ENCODE measurements at places on chromosomes 11 and 22. TPM values are rescaled to one million over a fixed set of nuclear protein-coding genes. Genes with fewer than 3 reads are reported as not detected.
A peak's percentile ranks its signal among the peaks of the same experiment; 100 is the strongest.

DNA sequence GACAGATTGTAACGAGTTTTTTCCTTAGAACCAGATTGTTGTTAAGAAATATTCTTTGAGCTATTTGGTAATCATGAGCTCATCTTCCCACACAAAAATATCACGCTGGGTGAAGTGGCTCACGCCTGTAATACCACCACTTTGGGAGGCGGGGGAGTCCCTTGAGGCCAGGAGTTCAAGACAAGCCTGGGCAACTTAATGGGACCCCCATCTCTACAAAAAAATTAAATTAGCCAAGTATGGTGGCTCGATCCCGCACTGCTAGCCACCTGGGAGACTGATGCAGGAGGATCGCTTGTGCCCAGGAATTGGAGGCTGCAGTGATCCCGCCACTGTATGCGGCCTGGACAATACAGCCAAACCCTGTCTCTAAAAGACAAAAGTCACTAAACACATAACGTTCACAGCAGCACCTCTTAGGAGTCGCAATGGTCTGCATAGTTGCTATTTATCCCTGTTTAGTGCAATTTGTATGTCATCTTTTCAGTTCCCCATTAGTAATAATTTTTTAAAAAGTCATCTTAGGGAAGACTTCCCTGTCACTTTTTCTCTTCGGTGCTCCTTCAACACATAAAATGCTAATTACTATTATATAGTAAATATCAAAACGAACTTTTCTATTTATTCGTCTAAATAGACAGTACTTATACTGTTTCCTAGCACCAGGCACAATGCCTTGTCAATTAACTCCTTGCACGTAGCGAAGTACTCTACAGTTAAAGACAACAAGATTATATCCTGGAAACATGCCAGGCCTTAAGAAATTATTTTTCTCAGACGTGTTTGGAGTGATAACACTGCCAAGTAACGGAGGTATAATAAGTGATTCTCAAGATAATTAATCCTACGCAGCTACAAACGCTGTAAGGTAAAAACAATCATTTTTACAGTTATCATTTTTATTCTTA, 1.1 kb downstream of the ST13 start:
- no peaks in the 10 kb centered on the region for H3K27me3 ChIP-seq
- peak; percentile 5 for DNase-seq
- peaks cover 40% of the 10 kb centered on the region for H3K4me1 ChIP-seq
- H3K27ac ChIP-seq = peak overlapping the region; percentile 100
- peak overlapping the region; percentile 97 for H3K4me3 ChIP-seq
- H3K36me3 ChIP-seq = no peaks in the 10 kb centered on the region

The VPREB1 gene
- total RNA-seq = not detected

GRCh38 chr22:42717197-42717928, 3.3 kb downstream of the A4GALT start:
- H3K36me3 ChIP-seq = no peaks in the 10 kb centered on the region
- no peak overlapping the region for H3K4me3 ChIP-seq
- H3K27ac ChIP-seq = no peak overlapping the region

DNA sequence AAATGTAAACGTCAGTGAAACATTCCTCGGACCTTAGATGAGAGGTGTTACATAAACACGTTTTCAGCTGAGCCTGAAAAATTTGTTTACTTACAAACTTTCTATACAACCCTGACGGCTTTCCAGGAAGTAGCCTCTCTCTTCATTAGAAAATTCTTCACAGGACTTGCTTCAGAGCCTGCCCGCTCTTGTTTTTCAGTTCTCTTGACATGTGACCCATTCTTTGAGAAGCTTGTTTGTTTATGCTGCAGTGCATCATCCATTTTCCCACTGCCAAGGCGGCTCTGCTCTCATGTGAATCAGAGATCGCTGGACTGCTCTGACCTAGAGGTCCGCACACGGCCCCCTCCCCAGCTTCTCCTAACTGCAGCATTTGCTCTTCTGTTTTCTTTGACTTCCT, 47.9 kb upstream of the ARHGAP42 start:
- H3K27ac ChIP-seq = peak overlapping the region; percentile 55
- DNase-seq = peak; percentile 52
- no peaks in the 10 kb centered on the region for H3K36me3 ChIP-seq

The MRGPRX4 gene
- total RNA-seq = not detected

DNA sequence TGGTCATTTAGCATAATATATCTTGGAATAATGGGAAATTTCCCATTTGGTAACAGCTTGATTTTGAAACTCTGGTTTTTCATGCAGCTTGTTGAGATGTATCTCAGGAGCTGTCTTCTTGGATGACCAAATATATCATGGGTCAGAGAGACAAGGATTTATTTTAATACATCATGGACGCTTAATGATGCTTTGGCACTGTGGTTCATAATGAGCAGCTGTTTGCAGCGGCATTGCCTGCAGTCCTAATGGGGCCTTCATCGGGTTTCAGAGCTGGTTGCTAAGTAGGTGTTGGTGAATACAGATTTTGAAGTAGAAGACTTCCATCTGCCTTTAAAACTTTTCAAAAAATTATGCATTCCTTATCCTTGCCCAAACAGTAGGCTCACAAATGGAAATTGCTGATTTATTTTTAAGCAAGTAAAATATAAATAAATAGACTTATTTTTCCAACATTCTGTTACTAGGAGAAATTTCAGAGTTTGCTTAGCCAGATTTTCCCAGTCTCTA, 389.5 kb upstream of the FAT3 start:
- H3K27me3 ChIP-seq = no peaks in the 10 kb centered on the region
- no peaks in the 10 kb centered on the region for H3K36me3 ChIP-seq
- no peak overlapping the region for H3K27ac ChIP-seq
- H3K4me3 ChIP-seq = no peak overlapping the region

GRCh38 chr11:121235057-121235456, 57.5 kb upstream of the SC5D start:
- H3K27me3 ChIP-seq = no peaks in the 10 kb centered on the region
- no peaks in the 10 kb centered on the region for H3K36me3 ChIP-seq
- no peak for DNase-seq
- no peak overlapping the region for H3K27ac ChIP-seq
- no peaks in the 10 kb centered on the region for H3K4me1 ChIP-seq

- no peak overlapping the region for H3K4me3 ChIP-seq
- H3K36me3 ChIP-seq = no peaks in the 10 kb centered on the region
- no peak overlapping the region for H3K27ac ChIP-seq
- H3K4me1 ChIP-seq = no peaks in the 10 kb centered on the region
- H3K27me3 ChIP-seq = no peaks in the 10 kb centered on the region
These were observed 1397.3 kb upstream of the TENM4 start for GRCh38 chr11:80838153-80838552.

The KRTAP5-9 gene
- 0.54 TPM for total RNA-seq

DNA sequence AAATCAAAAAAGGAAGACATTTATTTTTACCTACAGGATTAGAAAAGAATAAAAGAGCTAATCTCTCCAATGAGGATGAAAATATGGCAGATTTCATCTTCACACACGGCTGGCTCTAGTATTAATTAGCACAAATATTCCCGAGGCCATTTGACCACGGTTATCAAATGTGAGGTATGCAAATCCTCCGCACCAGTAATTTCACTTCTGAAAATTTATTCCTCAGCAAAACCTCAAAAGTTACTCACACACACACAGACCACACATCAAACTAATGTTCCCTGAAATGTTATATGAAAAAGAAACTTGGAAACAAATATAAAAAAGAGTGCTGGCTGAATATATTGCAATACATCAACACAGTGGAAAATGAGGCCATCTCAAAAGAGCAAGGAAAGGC, 32.8 kb downstream of the CELSR1 start:
- H3K4me3 ChIP-seq = no peak overlapping the region
- peaks cover 7% of the 10 kb centered on the region for H3K4me1 ChIP-seq
- H3K27ac ChIP-seq = no peak overlapping the region

The ESAM gene
- 294 TPM for total RNA-seq

The CAPN5 gene
- total RNA-seq = 3.8 TPM

The MRE11 gene
- 18.4 TPM for total RNA-seq

All from thyroid gland (tissue), 4 donors.